ENCODE measurements at places on chromosomes 5 and 9. TPM values are rescaled to one million over a fixed set of nuclear protein-coding genes. Genes with fewer than 3 reads are reported as not detected.
A peak's percentile ranks its signal among the peaks of the same experiment; 100 is the strongest.

LRRC19 gene
- total RNA-seq, result not detected

PCBD2 gene
- 27.4 TPM for total RNA-seq

CAMK2A gene
- 45.3 TPM for total RNA-seq

NUTM2G gene
- total RNA-seq, result not detected

PCDHB2 gene
- total RNA-seq, result 0.88 TPM

BARHL1 gene
- not detected for total RNA-seq

SURF1 gene
- 54.6 TPM for total RNA-seq

GRCh38 chr9:94782355-94783101, 56.0 kb downstream of the AOPEP start:
- peaks cover 27% of the 10 kb centered on the region for H3K4me1 ChIP-seq
- H3K27ac ChIP-seq, result peak overlapping the region; percentile 65
- H3K4me3 ChIP-seq, result no peak overlapping the region
- no peaks in the 10 kb centered on the region for H3K36me3 ChIP-seq
- no peak for DNase-seq
- H3K27me3 ChIP-seq, result no peaks in the 10 kb centered on the region

GRCh38 chr9:79246170-79246569, 325.6 kb upstream of the TLE4 start:
- no peaks in the 10 kb centered on the region for H3K4me1 ChIP-seq
- DNase-seq, result no peak
- no peak overlapping the region for H3K4me3 ChIP-seq
- H3K27me3 ChIP-seq, result no peaks in the 10 kb centered on the region

GRCh38 chr5:56496581-56497063, 263.5 kb upstream of the ANKRD55 start:
- no peaks in the 10 kb centered on the region for H3K36me3 ChIP-seq
- no peaks in the 10 kb centered on the region for H3K27me3 ChIP-seq
- no peak overlapping the region for H3K4me3 ChIP-seq
- H3K27ac ChIP-seq, result no peak overlapping the region
- H3K4me1 ChIP-seq, result no peaks in the 10 kb centered on the region
- DNase-seq, result no peak

GRCh38 chr5:134103397-134103796, 11.1 kb upstream of the TCF7 start:
- no peak overlapping the region for H3K4me3 ChIP-seq
- no peak overlapping the region for H3K27ac ChIP-seq
- no peaks in the 10 kb centered on the region for H3K4me1 ChIP-seq
- no peaks in the 10 kb centered on the region for H3K36me3 ChIP-seq
- DNase-seq, result peak; percentile 29

DNA sequence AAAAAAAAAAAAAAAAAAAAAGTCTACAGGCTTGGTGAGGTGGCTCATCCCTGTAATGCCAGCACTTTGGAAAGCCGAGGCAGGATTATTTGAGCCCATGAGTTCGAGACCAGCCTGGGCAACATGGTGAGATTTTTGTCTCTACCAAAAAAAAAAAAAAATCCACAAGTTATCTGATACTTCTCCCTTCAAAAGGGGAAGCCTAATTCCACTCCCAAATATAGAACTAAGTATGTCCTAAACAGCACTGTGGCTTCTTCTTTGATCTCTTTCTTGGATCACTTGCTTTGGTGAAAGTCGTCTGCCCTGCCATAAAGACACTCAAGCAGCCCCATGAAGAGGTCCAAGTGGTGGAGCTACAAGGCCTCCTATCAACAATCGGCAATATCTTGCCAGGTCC, 18.8 kb upstream of the STING1 start:
- no peak overlapping the region for H3K27ac ChIP-seq
- DNase-seq, result no peak
- no peak overlapping the region for H3K4me3 ChIP-seq
- no peaks in the 10 kb centered on the region for H3K27me3 ChIP-seq
- H3K36me3 ChIP-seq, result no peaks in the 10 kb centered on the region

DNA sequence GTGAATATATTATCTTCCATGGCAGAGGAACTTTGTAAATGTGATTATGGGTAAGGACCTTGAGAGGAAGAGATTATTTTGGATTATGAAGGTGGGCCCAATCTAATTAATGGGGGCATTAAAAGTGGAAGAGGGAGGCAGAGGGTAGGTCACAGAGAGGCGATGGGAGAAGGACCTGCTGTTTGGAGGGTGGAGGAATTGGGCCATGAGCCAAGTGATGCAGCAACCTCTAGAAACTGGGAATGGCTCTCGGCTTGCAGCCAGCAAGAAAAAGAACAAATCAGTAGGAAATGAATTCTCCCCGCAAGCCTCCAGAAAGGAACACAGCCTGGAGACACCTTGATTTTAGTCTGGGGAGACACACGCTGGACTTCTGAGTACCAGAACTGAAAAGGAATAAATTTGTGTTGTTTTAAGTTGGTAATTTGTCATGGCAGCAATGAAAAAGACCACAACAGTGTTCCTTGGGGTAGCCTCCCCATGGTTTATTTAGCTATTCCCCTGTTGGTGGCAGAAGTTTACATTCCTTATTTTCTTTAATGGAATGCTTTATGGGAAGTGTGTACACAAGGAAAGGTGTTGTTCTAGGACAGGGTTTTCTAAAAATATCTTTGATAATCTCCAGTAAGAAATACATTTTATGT, 103.6 kb downstream of the HSPA4 start:
- H3K4me1 ChIP-seq, result no peaks in the 10 kb centered on the region
- no peak for DNase-seq

GRCh38 chr9:110919609-110920008, 118.7 kb downstream of the LPAR1 start:
- H3K27ac ChIP-seq, result no peak overlapping the region
- DNase-seq, result no peak
- H3K4me3 ChIP-seq, result no peak overlapping the region
- H3K36me3 ChIP-seq, result no peaks in the 10 kb centered on the region
- no peaks in the 10 kb centered on the region for H3K4me1 ChIP-seq

DNA sequence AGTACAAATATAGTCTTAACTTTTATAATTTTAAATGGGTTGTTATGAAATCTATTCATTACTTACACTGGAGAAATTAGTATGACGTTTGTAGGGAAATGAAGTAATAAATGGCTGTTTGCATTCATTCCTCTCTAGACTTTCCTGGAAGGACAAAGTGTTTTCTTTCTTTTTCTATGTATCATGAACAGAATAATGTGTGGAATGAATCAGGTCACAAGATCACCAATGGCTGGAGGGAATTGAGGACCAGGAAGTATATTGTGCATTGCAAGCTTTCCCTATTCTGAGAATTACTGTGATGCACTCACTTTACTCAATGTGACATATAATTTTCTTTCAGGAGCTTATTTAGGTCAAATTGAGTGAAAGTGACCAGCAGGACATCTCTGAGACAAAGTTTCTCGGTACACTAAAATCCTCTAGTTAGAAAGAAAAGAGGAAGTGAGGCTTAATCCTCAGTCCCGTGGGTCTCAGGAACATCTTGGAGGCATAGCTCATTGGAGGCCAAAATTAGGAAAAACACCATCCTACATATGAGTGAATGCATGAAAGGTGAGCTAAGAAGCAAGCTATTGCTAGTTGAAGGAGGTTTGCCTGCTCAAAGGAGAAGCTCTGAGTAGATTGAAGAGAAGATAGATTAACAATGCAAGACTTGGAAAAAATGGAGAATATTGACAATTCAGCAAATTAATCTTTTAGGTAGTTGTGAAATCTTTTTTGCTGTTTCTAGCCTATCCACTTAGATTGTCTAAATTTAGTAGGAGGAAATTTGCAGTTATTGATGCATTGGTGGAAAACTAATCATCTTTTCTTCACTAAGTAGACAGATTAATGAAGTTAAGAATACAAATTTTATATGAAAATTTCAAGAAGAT, 28.0 kb downstream of the ERAP2 start:
- H3K4me3 ChIP-seq, result no peak overlapping the region
- peaks cover 9% of the 10 kb centered on the region for H3K4me1 ChIP-seq
- no peak overlapping the region for H3K27ac ChIP-seq
- DNase-seq, result no peak
- no peaks in the 10 kb centered on the region for H3K36me3 ChIP-seq
- H3K27me3 ChIP-seq, result no peaks in the 10 kb centered on the region

All from psoas muscle (tissue), 8 donors.